ENCODE measurements at places on chromosomes 2 and 18. TPM values are rescaled to one million over a fixed set of nuclear protein-coding genes. Genes with fewer than 3 reads are reported as not detected.

Gene DTNB
- 5.0 TPM for total RNA-seq

DNA sequence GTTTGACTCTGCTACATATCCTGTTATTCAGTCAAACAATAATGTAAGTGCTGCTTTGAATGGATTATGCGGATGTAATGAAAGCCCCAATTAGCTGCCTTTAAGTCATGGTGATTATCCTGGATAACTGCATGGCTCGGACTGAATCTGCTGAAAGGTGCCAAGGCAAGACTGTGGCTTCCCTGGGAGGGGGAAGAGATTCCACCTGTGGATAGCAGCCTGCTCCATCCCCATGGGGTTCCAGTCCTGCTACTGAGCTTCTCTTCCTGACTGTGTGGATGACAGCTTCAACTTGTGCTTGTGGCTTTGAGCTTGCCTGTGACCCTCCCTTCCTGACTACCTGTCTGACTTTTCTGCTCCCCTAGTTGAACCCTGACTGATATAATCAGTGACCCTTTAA lies 540.0 kb upstream of the GYPC start:
- no peak for DNase-seq

GRCh38 chr2:41827354-41827971 lies 220.4 kb upstream of the PKDCC start:
- no peak for DNase-seq

DNA sequence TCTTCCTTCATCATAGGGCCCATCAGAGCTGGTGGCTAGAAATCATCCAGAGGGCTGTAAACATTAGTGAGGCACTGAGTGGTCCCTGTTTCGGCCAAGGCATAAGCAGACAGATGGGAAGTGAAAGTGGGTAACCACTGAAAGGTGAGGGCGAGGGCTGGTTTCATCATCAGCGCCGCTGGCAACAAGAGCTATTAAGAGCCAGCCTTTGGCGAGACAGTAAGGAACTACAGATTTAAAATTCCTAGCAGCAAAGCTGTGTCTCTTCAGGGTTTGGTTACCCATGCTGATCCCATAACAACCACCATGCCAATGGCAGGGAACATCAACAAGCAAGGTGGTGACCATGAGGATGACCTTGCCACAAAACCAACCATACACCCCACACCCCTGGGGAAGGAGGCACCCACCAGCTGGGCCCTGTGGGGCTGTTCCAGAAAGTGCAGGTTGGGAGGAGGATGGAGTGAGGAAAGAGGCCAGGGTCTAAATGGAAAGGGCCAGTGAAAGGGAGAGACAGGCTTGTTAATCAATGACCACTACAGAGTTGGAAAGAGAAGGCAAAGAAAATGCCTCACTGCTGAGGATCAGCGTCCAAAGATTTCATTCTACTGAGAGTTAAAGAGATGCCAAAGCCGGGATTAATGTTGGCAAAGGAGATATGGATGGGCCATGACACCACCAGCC lies 9.0 kb upstream of the SLC20A1 start:
- no peak for DNase-seq

- no peak for DNase-seq
Measured at GRCh38 chr2:68766376-68766845, 31.8 kb downstream of the ARHGAP25 start.

- no peak for DNase-seq
Measured at GRCh38 chr2:72826156-72826477, 284 bp upstream of the EXOC6B start.

GRCh38 chr2:174577967-174578589 lies 19.5 kb downstream of the WIPF1 start:
- no peak for DNase-seq
